ENCODE measurements at places on chromosomes 12 and 14. TPM values are rescaled to one million over a fixed set of nuclear protein-coding genes. Genes with fewer than 3 reads are reported as not detected.

The OR6C2 gene
- total RNA-seq, result not detected

The SMIM41 gene
- not detected for total RNA-seq

The PMCH gene
- total RNA-seq, result not detected

The B4GALNT1 gene
- 1.5 TPM for total RNA-seq

The TSHR gene
- total RNA-seq, result not detected

The TAS2R43 gene
- total RNA-seq, result 0.81 TPM

The RAPGEF3 gene
- total RNA-seq, result 0.83 TPM

The NDUFB1 gene
- 118 TPM for total RNA-seq

The NXPH4 gene
- 0.41 TPM for total RNA-seq

The KICS2 gene
- 15.1 TPM for total RNA-seq

GRCh38 chr14:65588426-65589140, 176.1 kb downstream of the FUT8 start:
- peaks cover 9% of the 10 kb centered on the region for H3K4me1 ChIP-seq
- no peak overlapping the region for H3K4me3 ChIP-seq
- H3K27me3 ChIP-seq, result no peaks in the 10 kb centered on the region

GRCh38 chr12:113886721-113887120, 79.4 kb downstream of the RBM19 start:
- H3K36me3 ChIP-seq, result peaks cover 47% of the 10 kb centered on the region
- DNase-seq, result no peak
- H3K4me1 ChIP-seq, result no peaks in the 10 kb centered on the region
- no peaks in the 10 kb centered on the region for H3K27me3 ChIP-seq
- no peak overlapping the region for H3K27ac ChIP-seq

DNA sequence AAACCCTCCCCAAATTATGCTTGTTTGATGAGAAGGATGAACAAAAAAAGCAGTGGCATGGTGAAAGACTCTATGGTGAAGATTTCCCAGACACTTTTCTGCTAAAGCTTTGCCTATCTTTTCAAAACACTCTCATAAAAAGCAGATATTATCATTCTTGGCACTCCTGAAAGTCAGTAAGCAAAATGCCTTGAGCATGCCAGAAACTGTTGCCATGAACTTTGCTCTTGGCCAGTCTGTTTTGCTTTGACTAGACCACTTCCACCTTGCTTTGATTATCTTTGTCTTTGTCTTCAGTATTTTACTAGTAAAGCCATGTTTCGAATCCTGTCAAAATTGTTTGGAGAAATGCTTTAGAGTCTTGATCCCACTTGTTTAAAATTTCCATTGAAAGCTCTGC, 110.4 kb downstream of the CNTN1 start:
- DNase-seq, result no peak
- H3K36me3 ChIP-seq, result no peaks in the 10 kb centered on the region
- no peaks in the 10 kb centered on the region for H3K27me3 ChIP-seq
- no peak overlapping the region for H3K27ac ChIP-seq
- no peaks in the 10 kb centered on the region for H3K4me1 ChIP-seq

GRCh38 chr12:65961190-65962035, 137.1 kb downstream of the HMGA2 start:
- DNase-seq, result no peak
- no peaks in the 10 kb centered on the region for H3K36me3 ChIP-seq
- H3K27ac ChIP-seq, result no peak overlapping the region
- no peaks in the 10 kb centered on the region for H3K4me1 ChIP-seq
- H3K4me3 ChIP-seq, result no peak overlapping the region

DNA sequence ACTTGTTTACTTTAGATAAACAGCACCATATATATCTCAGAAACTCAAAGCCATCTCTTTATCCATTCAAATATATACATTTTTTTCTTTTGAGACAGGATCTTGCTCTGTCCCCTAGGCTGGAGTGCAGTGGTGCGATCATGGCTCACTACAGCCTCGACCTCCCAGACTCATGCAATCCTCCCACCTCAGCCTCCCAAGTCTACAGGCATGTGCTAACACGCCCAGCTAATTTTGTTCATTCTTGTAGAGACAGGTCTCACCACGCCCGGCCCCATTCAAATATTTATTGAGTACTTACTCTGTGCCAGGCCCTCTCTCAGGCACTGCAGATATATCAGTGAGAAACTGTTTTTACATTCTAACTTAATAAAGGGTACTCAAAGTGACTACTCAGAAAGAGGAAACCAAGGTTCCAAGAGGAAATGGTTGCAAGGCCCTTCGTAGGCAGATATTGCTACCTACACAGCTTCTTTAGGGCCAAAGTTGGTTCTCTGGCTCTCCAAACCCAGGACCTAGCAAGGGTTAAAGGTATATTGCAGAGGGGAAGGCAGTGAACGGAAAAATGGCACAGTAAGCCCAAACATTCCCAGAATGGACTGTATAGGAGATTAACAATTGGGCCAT, 2.9 kb downstream of the ATXN3 start:
- peaks cover 41% of the 10 kb centered on the region for H3K4me1 ChIP-seq
- H3K4me3 ChIP-seq, result no peak overlapping the region
- no peaks in the 10 kb centered on the region for H3K27me3 ChIP-seq
- H3K36me3 ChIP-seq, result peaks cover 2% of the 10 kb centered on the region
- DNase-seq, result no peak
- H3K27ac ChIP-seq, result no peak overlapping the region

GRCh38 chr12:124938587-124938986, 24.1 kb upstream of the UBC start:
- H3K27me3 ChIP-seq, result no peaks in the 10 kb centered on the region
- peak; percentile 39 for DNase-seq
- H3K4me1 ChIP-seq, result peaks cover 11% of the 10 kb centered on the region

DNA sequence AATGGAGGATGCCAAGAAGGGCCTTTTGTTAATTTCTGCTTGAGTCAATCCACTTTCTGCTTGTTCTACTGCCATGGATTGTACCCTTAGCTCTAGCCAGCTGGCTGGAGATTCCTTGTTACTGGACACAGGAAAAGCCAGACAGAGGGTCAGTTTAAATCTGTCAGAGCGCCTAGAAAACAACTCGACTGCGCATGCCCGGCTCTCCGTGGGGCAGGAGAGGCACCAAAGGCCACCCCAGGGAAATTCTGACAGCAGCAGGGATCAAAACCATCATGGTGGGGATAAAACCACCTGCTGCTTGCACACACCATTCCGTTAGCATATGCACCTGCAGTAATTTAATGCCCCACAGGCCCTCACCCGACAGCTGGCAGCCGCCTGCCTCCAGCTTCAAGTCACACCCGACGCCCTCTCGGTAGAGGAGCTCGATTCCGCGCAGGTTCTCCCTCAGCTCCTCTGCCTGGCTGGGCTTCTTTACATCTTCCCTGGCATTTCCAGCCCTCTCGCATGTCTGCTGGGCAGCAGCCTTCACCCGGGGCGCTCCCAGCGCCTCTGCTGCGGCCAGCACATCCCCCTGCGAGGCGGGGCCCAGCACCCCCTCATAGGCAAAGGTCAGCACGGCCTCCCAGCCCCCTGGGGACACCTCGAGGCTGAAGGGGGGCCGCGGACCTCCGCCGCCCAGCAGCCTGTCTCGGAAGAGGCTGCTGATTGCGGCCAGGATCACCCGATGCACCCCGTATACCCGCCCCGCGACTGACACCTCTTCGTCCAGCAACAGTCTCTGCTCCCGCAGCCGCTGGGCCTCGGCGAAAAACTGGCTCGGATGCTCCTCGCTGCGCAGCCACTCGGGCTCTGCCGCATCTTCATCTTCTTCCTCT, 1.0 kb downstream of the KLHL33 start:
- H3K27me3 ChIP-seq, result no peaks in the 10 kb centered on the region
- H3K36me3 ChIP-seq, result no peaks in the 10 kb centered on the region
- no peak overlapping the region for H3K27ac ChIP-seq
- no peak for DNase-seq
- no peak overlapping the region for H3K4me3 ChIP-seq
- peaks cover under 1% of the 10 kb centered on the region for H3K4me1 ChIP-seq

- peaks cover 5% of the 10 kb centered on the region for H3K4me1 ChIP-seq
- H3K27ac ChIP-seq, result no peak overlapping the region
- no peak for DNase-seq
- H3K27me3 ChIP-seq, result no peaks in the 10 kb centered on the region
- H3K36me3 ChIP-seq, result peaks cover 39% of the 10 kb centered on the region
- H3K4me3 ChIP-seq, result no peak overlapping the region
These were observed 13.5 kb downstream of the KMT5A start for GRCh38 chr12:123397400-123397799.

DNA sequence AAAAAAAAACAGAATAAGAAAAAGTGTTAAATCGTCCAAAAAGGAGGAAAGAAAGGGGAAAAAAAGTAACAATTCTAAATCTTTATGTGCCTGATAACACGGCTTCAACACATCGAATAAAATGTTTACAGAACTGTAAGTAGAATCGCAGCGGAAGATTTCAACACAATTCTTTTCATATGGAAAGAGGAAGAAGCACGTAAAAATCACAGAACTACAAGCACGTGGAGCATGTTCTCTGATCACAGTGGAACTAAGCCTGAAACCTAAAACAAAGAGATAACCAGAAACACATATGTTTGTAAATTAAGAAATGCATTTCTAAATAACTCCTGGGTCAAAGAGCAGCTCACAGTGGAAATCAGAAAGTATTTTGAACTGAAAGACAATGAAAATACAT, 8.7 kb downstream of the CLEC7A start:
- H3K4me3 ChIP-seq, result no peak overlapping the region
- no peak for DNase-seq
- H3K27me3 ChIP-seq, result no peaks in the 10 kb centered on the region

GRCh38 chr14:74255281-74255680, 16.0 kb downstream of the VSX2 start:
- no peak for DNase-seq
- peaks cover 9% of the 10 kb centered on the region for H3K27me3 ChIP-seq
- H3K4me3 ChIP-seq, result no peak overlapping the region
- no peak overlapping the region for H3K27ac ChIP-seq

DNA sequence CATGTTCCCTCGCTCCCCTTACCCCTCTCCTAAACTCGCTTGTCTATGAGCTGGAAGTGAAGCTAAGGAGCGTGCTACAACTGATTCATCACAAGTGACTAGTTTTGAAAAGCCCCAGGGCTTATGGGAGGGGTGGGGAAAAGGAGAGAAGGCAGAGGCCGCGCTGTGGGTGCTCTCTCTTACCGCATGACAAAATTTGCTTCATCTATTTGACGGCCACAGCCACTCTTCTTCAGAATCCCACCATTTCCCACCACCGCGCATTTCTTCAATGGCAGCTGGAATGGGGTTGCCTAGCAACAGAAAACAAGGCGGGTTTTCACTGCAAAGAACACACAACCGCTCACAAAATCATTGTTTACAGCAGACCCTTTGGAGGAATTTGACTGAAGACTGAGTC, 79.4 kb downstream of the ST8SIA1 start:
- no peak overlapping the region for H3K4me3 ChIP-seq
- H3K27me3 ChIP-seq, result no peaks in the 10 kb centered on the region
- DNase-seq, result no peak
- no peak overlapping the region for H3K27ac ChIP-seq

DNA sequence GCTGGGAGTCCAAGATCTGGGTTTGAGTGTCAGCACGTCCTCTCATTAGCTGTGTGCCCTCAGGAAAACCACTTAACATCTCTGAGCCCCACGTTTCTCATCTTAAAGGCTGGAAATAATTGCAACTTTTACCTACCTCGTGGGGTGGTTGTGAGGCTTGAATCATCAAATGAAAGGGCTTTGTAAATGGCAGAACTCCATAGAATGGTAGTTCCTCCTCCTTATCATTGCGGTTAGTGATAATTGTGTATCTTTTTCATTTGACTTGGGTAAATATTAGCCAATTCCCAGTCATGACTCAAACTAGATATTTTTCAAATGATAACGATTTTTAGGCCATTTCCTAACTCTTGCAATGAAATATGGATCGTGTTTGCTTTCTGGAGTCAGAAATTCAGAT, 205.5 kb downstream of the CHST11 start:
- no peaks in the 10 kb centered on the region for H3K27me3 ChIP-seq
- H3K4me1 ChIP-seq, result peaks cover 19% of the 10 kb centered on the region
- no peak overlapping the region for H3K27ac ChIP-seq
- DNase-seq, result no peak

DNA sequence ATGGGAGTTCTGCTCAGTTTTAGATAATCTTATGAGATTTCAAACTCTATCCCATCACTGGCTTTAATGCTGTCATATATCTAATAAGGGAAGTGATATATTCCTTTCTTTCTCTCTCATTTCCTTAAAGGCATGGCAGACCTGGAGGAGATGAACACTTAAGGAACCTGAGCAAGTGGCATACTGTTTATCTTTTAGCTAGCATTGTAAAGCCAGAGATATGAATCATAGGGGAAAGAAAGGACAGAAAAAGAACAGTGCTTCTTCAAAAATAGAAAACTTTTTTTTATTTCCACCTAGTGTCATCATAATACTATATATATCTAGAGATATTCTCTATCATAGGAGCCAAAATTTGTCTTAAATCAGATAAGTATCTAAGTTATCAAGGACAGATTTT, 68.3 kb upstream of the PSMA6 start:
- no peaks in the 10 kb centered on the region for H3K27me3 ChIP-seq
- DNase-seq, result no peak
- H3K36me3 ChIP-seq, result peaks cover 2% of the 10 kb centered on the region
- peaks cover 30% of the 10 kb centered on the region for H3K4me1 ChIP-seq
- H3K27ac ChIP-seq, result no peak overlapping the region

DNA sequence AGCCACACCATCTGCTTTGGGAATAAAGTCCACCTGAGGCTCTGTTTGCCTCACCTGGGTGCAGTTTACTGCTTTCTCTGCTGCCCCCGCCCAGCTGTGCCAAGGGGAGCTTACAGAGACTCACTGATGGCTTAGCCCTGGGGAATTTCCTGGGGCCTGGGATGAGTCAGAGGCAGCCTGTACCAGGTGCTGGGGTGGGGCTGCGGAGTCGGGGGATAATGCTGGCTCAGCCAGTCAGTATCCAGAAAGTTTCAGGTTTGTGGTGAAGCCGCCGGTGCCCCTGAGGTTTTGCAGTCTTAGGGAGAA, 22.3 kb downstream of the PLEKHG3 start:
- DNase-seq, result peak; percentile 68
- H3K27me3 ChIP-seq, result no peaks in the 10 kb centered on the region
- H3K27ac ChIP-seq, result no peak overlapping the region
- no peaks in the 10 kb centered on the region for H3K36me3 ChIP-seq
- H3K4me1 ChIP-seq, result peaks cover 54% of the 10 kb centered on the region

All from activated CD4-positive, alpha-beta T cell treated with anti-CD3 and anti-CD28 coated beads for 36 hours (primary cell).